ENCODE measurements at places on chromosomes 11 and 22.

DNA sequence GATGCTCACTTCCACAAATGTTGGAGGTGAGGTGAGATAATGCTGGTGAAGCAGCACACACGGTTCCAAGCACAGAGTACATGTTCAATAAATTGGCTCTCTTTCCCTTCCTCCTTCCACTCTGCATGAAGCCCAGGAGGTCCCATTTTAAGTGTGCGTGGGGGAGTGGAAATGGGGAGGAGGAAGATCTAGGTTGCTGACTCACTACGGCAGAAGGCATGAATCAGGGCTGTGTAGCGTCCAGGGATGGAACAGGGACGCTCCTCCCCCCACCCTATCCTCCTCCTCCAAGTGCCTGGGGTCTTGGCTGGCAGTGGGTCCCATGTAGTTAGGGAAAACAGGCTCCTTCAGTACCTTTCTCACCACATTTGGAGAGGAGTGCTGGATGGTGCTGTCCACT, 44.2 kb downstream of the TRIM66 start:
- DNase-seq, result no peak

GRCh38 chr11:59776210-59777066, 21.3 kb downstream of the STX3 start:
- no peak for DNase-seq

GRCh38 chr11:34213366-34213765, 107.9 kb downstream of the NAT10 start:
- DNase-seq, result no peak

GRCh38 chr11:79296141-79296540, 144.7 kb downstream of the TENM4 start:
- DNase-seq, result no peak

DNA sequence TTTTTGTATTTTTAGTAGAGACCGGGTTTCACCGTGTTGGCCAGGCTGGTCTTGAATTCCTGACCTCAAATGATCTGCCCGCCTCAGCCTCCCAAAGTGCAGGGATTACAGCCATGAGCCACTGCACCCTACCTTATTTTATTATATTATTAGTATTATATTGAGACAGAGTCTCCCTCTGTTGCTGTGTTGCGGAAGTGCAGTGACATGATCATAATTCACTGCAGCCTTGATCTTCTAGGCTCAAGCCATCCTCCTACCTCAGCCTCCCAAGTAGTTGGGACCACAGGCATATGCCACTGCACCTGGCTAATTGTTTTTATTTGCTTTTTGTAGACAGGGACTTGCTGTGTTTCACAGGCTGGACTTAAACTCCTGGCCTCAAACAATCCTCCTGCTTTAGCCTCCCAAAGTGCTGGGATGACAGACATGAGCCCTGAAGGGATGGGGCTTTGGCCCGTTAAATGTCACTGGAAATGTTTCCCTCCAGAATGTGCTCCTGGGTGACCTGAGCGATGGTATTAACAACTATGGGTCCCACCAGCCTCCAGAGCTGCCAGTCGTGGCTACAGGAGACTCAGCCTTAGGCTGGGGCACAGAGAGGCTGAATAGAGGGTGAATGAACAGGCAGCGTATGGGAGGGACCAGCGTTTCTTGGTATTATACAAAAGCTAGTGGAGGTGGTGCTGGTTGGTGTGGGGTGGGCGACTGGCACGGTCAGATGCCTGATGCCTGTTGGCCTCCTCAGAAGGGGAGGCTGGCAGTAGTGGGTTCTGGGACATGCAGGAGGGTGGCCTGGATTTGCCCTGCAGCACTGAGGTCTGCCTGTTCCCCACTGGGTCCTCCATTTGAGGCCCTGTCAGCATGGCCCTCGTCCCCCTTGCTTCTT, 7.3 kb downstream of the TANGO2 start:
- no peak for DNase-seq

- DNase-seq, result no peak
Observed at GRCh38 chr11:126444072-126444471, 88.6 kb downstream of the ST3GAL4 start.

- DNase-seq, result no peak
Observed at GRCh38 chr11:1305063-1305495, 4.4 kb downstream of the TOLLIP start.

GRCh38 chr11:73218830-73219215, 742 bp downstream of the P2RY2 start:
- no peak for DNase-seq

DNA sequence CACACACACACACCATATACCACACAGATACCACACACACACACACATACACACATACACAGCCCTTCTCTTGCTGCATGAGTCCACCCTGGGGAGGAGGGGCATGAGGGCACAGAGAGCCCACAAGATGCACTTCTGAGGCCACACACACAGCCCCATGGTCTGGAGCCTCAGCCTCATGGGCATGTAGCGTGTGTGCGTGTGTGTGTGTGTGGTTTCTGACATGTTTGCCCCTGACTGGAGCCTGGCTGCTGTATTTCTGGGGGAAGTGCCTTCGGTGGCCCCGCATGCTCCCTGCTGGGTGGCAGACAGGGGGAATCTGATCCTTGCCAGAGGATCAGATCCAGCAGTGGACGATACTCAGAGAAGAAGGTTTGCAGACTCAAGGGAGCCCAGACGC, 97.0 kb upstream of the PRR5 start:
- no peak for DNase-seq

GRCh38 chr11:112453601-112454577, 193.2 kb upstream of the PLET1 start:
- DNase-seq, result no peak

GRCh38 chr11:107017433-107018218, 650 bp downstream of the GUCY1A2 start:
- DNase-seq, result no peak

- no peak for DNase-seq
Observed at GRCh38 chr11:28963187-28963586, 855.0 kb downstream of the METTL15 start.

DNA sequence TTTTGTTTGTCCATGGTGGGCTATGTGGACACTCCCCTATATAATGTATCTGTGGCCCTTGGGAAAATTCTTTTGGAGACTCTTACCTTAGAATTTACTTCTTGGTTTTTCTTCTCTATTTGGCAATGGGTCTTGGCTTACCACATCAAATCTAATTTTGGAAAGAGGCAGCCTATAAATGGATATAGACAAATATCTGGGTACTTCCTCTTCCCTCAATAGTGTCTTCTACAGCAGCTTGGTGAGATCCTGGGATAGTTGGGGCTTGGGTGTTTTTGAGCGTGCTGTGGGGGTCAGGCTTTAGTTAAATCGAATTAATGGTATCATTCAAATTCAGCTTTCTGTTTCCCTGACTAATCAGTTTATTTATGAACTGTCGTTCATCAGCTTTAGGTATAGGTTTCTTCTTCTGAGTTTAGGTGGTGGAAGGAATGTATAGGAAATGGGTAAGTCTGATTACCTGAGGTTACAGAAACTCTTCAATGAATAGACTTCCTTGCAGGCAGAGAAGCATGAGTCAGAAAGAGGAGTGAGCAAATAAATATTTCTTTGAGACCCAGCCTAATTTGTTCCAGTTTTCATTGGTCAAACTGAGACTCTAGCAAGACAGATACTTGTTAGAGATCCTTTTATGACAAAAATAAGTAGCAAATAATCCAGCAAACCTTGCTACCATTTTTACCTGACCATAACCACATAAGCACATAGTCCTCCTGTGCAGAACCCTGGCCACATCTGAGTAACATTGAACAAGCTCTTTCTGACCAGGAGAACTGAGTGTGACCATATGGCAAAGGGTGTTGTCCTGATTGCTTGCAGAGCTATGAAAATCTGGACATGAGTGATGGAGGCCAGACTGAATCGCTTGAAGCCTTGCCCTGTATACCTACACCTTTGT, 68.6 kb upstream of the SORL1-AS1 start:
- no peak for DNase-seq

- DNase-seq, result no peak
Observed at GRCh38 chr11:61918938-61919704, 1.8 kb upstream of the RAB3IL1 start.

DNA sequence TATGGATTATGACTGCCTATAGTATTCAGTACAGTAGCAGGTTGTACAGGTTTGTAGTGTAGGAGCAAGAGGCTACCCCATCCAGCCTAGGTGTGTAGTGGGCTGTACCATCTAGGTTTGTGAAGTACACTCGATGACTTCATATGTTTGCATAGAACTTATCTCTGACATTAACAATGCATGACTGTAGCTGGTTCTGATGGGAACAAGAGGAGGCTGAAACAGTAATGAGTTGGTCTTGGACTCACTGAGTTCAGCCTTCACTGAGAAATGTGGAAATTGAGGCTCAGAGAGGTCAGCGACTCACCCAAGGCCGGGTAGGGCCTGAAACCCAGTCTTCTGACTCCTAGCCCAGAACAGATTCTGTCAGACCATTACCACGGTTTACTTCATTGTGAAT, 13.0 kb downstream of the MYO7A start:
- DNase-seq, result no peak

GRCh38 chr22:42664976-42665831, 16.0 kb upstream of the CYB5R3 start:
- no peak for DNase-seq

DNA sequence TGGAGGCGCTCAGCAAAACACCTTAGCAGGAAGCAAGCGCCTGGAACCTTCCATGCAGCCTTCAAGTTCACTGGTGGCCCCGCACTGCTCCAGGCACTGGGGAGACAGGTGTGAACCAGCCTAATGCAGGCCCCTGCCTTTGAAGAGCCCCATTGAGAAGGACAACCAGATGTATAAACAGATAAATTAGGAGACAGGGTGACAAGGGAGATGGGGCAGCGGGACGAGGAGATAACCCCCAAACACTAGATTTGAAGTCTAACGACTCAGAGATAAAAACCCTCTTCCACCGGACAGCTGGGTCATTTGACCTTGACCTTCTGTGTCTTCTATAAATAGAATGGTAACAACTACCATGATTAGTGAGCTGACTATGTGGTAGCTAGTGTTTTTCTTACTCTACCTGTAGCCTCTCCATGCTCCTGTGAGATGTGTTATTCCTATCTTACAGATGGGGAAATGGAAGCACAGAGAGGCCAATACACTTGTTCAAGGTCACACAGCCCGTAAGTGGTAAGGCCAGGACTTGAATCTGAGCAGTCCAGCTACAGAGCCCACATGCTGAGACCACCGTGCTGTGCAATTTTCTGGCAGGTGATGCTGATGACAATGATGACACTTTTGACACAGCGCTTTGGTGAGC, 2.0 kb upstream of the PDGFB start:
- no peak for DNase-seq

DNA sequence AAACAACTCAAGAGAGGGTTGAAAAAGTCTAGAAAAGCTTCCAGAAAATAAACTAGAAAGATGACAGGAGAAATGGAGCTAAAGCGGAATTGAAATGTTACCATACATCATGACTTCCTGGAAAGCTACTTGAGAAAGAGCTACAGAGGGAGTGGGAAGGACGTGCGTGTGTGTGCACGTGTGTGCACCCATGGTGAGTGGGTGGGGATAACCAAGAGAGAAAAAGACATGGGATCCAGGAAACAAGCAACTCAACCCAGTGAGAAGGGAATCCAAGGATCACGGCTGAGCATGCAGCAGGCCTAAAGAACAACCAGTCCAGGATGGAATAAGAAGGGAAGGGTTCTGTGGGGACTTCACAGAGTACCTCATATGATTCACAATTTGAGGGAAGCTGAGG, 21.6 kb downstream of the APOL1 start:
- DNase-seq, result no peak

GRCh38 chr11:128946648-128947047, 4.0 kb upstream of the TP53AIP1 start:
- DNase-seq, result no peak
